Nucleus accumbens (tissue), 56 donors: ENCODE measurements at places on chromosomes 6 and 20.
A peak's percentile ranks its signal among the peaks of the same experiment; 100 is the strongest.

DNA sequence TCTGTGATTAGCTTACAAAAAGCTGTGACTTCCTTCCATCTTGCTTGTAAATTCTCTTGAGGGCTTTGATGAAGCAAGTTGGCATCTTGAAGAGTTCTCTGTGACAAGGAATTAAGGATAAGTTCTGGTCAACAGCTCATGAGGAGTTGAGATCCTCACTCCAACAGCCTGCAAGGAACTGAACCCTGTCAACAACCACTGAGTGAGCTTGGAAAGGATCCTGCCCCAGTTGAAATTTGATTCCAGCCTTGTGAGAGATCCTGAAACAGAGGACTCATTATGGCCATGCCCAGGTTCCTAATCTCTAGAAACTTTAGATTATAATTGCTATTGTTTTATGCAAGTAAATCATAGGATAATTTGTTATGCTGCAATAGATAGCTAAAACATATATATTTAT lies 133.7 kb downstream of the PTCHD4 start:
- DNase-seq: no peak

GRCh38 chr6:99530627-99531026 lies 15.4 kb upstream of the USP45 start:
- no peak for DNase-seq

DNA sequence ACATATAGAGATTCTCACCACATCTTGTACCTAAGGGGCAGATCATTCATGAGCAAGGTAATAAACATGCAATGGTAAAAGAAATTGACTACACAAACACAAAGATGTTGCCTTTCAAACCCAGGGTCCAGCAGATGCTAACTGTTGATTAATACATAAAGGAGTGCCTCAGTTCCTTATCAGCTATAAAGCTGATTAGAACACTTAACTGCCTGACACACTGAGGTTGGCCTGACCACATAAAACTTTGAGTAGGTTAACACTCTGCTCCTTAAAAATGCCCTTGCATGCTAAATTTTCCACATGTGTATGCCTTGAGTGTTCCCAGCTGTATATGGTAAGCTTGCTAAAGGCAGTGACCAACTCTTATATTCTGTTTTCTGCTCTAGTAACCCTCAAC lies 14.9 kb downstream of the CRISP2 start:
- no peak for DNase-seq

- peak; percentile 96 for DNase-seq
These were observed 172.0 kb downstream of the SLC16A10 start for GRCh38 chr6:111259089-111259831.

DNA sequence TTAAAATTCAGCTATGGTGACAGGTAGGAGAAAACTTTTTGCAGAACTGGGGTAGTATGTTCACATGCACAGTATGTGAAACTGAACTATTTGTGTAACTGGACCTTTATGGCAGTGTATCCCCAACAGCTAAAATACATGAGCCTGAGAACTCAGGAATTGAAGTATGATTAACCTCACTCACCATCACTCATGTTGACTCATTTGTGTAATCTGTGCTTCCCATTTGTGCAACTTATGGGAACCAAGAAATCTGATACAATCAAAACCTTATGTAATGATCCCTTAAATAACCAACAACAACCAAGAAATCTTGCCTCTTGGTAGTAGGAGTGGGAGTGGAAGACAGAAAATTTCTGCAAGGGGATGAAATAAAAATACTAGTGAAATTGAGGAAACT lies 674.9 kb downstream of the HDGFL1 start:
- no peak for DNase-seq

- no peak for DNase-seq
These were observed 167.7 kb downstream of the SYNDIG1 start for GRCh38 chr20:24637087-24637486.

GRCh38 chr6:50608421-50608820 lies 104.9 kb upstream of the TFAP2D start:
- no peak for DNase-seq

- peak; percentile 1 for DNase-seq
These were observed 207.2 kb upstream of the STXBP5 start for GRCh38 chr6:146997062-146997461.

- DNase-seq: no peak
These were observed 5.1 kb downstream of the KIAA1755 start for GRCh38 chr20:38255393-38255792.

- DNase-seq: no peak
These were observed 19.8 kb downstream of the RFPL4B start for GRCh38 chr6:112366695-112367553.

GRCh38 chr6:91860541-91861335 lies 1273.9 kb upstream of the MAP3K7 start:
- no peak for DNase-seq

- DNase-seq: no peak
These were observed 10.7 kb downstream of the SLC9A8 start for GRCh38 chr20:49823152-49823847.

DNA sequence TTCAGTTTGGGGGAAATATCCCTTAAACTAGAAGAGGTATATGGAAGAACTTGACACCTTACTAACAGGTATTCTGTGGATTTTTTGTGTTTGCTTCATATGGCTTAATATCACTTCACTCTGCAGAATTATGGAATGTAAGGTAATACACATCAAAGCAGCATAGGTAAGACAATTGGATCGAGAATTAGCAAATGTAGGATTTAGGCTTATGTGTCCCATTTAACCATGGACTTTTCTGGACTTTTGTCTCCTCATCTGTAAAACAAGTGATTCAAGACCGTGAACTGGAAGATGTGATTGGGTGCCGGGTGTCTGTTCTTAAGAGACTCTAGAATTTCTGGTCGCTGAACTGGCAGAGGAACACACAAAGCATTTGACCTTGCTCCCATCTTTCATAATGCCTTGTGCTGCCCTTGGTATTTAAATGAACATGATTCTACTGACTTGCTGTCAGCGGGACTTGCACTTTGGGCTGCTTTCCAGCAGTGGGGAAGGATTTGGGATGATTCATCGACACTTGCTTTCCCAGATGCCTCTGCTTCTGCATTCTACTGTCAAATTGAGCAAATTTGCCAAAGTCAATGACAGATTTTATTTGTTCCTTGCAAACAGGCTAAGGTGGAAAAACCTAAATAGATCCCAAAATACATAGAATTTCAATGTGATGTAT lies 199.8 kb downstream of the PLCB1 start:
- peak; percentile 47 for DNase-seq

- no peak for DNase-seq
These were observed 149.7 kb downstream of the HTR1B start for GRCh38 chr6:77313595-77313994.

DNA sequence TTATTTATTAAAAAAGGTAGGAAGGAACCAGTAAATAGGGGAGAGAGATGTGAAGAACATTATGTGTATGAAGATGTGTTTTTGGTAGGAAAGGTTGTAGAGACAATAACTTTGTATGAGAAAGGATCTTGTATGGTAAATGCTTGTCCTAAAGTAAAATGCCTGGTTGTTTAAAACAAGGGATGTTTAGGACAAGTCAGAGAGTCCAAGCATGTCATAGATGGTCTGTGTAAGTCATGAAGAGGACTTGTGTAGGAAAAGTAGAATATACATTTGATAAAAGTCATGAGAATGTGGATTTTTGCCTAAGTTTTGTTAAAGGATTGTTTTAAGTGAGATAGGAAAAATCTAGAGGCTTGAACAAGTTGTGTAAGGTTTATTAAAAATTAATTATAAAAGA lies 325.1 kb downstream of the CDH26 start:
- no peak for DNase-seq

- DNase-seq: no peak
These were observed 27.4 kb upstream of the RREB1 start for GRCh38 chr6:7080311-7080710.

DNA sequence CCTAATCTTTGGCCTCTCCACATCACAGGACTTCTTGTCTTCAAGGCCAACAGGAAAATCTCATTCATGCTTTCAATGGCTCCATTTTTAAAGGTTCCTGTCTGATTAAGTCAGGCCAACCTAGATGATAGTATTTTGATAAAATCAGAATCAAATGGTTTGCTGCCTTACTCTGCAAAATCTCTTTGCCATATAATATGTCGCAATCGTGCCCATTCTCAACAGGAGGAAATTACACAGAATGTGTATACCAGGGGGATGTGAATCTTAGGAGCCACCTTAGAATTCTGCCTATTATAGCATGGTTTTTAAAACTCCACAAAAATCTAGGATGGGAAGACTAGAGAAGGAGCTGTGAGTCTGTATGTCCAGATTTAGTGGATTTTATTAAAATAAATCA lies 612.9 kb upstream of the MAN1A1 start:
- no peak for DNase-seq

DNA sequence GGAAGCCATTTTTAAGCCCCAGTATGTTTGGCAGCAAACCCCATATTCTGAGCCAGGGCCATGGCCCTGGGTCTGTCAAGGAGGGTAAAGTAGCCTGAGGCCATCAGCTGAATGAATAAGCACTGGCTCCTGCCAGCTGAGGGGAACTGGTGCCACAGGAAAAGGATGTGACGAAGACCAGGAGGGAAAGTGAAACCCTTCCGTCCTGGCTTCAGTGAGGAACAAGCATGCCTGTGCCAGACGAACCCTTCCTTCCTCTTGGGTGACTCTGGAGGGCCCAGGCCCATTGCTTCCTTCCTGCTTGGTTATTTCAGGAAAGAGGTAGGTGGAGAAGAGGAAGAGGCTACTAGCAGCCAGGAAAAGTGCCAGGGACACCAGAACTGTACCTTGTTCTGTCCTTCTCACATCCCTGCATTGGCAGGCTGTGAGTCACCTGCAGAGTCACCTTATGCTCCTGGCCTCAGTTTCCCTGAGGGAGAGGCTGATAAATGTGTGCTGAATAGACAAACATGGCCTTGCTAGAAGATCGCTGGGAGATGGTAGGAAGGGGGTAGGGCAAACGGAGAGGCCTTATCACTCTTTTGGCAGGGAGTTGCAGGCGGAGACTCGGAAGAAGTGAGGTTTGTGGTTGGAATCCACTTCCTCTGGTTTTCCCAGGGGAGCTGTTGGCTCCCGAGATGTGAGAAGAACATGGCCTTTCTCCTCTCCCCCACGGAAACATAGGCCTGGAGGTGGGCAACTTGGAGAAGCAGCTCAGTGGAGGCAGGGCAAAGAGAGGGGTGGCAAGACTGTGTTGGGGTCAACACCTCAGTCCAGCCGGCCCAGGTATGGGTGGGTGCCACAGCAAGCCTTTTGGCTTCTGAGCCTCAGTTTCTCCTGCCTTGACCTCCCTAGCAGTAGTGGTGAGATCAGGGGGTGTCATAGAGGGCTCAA lies 37.4 kb downstream of the COX4I2 start:
- DNase-seq: peak; percentile 10

GRCh38 chr6:116314878-116315277 lies 35.1 kb upstream of the TSPYL1 start:
- no peak for DNase-seq

DNA sequence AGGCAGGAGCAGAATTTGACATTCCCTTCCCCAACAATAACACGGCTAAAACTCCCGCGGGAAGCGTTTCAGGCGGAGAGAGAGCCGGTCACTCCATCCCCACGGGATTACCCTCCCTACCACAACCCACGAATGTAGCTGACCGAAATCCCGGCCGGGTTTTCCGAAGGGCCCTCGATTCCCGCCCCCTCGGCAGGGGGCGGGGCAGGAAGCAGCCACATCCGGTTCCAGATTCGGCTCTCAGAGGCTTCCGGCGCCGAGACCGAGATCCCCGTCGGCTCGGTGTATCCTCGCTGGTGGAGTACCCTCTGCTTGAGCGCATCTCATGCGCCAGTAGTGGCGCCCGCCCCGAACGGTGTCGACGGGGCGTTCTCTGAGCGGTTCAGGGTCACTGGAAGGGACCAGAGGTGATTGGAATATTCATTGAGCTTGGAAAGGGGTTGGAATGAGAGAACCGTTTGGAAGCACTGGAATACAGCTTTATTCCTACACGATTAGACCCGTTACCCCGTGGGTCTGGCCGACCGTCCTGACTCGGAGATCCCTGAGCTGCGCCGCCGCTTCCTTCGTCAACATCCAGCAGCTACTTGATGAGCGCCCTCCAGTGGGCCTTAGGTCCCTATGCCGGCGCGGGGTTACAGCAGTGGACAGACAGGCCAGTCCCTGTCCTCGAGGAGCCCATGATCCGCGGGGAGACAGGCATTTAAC lies 649 bp upstream of the RGL2 start:
- peak; percentile 85 for DNase-seq

DNA sequence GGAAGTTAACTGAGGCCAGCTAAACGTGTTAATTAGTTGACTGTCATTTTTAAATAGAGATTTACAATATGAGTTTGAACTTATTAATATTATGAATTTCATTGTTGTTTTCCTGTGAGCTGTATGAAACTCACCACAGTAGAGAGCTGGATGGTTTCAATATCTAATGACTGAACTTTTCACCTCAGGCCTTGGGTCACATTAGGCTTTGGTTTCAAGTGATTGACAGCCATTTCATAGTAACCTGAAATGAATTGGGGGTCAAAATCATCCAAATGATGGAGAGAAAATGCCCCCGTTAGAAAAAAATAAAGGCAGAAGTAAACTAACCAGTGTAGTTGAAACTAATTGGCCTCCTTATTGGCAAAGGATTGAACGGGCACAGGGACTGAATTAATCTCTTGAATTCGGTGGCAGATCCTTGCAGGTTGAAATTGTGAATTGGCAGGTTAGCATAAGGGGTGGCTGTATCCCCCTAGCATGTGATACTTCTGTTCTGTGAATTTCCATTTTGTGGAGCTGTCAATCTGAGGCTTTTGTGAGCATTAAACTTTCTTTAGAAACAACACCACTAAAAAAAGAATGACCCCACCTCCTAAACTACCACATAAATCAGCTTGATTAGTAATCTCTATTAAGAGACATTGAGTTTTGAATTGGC lies 155.1 kb upstream of the MMS22L start:
- DNase-seq: no peak

DNA sequence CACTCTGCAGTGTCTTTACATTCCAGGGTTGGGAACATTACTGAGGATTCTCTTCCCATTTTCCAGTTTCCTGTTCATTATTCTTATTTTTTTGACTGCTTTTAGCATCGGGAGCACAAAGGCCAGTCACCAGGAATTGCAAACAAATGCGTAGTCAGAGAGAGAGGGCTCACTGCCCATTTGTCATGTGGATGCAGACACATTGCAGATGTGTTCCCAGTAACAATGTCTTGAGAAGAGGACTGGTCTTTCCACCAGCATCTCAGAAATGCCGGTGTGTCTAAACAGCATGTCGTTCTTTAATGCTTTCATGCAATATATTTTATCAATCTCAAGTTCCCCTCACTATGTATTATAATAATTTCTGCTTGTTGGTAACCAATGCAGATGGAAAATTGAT lies 952 bp upstream of the TAAR6 start:
- DNase-seq: no peak

- DNase-seq: no peak
These were observed 113.9 kb downstream of the CRYBG1 start for GRCh38 chr6:106474466-106474865.

DNA sequence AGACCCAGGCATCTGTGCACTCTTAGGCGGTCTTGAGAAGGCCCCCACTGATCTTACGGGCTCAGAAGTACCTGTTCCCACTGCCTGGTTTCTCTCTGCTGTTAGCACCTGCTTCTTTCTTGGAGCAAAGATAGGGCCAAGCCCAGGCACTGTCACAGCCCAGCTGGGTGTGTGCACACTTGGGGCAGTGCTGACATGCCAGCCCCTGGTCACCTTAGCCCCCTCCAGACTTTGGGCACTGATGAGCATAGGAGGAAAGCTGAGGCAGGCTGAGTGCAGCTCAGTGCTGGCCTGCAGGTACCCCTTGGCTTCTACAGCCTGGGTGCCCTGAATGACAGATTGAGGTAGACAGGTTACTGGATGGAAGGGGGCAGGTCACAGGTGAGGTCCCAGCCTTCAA lies 105.7 kb upstream of the AHI1 start:
- no peak for DNase-seq

- peak; percentile 64 for DNase-seq
These were observed 706 bp downstream of the ZNF184 start for GRCh38 chr6:27472182-27472616.

- DNase-seq: no peak
These were observed 264.1 kb upstream of the CDYL start for GRCh38 chr6:4512051-4512471.
